ENCODE measurements at places on chromosomes 6 and 20.

DNA sequence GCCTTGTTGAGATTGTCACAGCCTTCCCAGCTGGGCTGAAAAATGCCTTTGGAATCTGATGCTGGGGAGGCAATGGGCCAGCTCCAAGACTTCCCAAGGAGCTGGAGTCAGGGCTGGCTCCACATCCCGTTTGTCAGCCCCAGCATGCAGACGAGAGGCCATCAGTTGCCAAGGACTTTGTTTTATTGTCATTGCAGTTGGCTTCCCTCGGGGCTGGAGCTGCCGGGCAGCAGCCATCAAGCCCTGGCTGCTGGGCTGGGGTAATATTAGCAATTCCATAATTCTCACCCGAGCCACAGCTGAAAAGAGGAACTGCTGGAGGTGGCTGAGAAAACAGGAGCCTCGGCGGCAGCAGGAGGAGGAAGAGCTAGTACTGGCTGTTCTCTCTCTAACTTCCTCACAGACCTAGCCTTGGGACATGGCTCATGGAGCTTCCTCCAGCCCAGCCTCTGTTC, 182.5 kb downstream of the CDC5L start:
- no peak for DNase-seq

DNA sequence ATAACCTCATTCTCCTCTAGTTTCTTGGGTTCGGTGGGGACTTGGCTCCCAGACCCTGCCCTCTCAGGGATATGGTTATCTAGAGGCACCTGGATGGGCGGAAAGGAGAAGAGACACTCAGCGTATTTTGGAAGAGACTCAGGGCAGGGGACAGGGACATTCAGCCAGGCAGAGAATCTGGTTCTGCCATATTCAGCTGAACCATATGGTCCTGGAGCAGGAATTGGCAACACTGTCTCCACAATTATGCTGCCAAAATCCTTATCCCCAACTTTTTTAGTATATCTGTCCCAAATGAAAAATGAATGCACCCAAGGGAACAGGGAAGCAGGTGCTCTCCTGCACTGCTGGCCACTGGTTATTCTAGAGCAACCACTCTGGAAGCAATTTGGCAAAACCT, 17.7 kb downstream of the SDC4 start:
- no peak for DNase-seq

- no peak for DNase-seq
These were observed 79.5 kb downstream of the FYN start for GRCh38 chr6:111793711-111794111.

- no peak for DNase-seq
These were observed 4.5 kb upstream of the PTCRA start for GRCh38 chr6:42911171-42912021.

- no peak for DNase-seq
These were observed 509.4 kb downstream of the KIF16B start for GRCh38 chr20:16063881-16064280.

GRCh38 chr6:163841326-163841725, 426.8 kb downstream of the QKI start:
- DNase-seq, result no peak

DNA sequence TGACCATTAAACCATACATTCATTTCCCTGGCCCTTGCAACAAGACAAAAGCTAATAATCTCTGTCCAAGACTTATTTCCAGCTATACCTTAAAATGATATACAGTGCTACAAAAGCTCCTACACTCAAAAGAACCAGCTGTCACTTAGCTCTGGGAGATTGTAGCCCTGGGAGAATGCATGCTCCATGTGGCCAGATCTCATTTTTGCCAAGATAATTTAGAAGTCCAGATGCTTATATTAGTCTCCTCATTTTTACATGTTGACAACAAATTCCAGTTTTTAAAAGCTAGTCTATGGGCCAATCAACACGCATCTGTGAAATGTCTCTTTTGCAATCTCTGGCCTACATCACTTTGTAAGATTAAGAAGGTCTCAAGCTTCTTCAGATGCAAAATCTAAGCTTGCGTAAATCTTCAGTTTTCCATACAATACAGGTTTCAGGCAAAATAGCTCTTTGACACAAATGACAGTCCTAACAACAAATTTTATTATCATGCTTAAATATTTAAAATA, 27.1 kb downstream of the TASP1 start:
- DNase-seq, result no peak

DNA sequence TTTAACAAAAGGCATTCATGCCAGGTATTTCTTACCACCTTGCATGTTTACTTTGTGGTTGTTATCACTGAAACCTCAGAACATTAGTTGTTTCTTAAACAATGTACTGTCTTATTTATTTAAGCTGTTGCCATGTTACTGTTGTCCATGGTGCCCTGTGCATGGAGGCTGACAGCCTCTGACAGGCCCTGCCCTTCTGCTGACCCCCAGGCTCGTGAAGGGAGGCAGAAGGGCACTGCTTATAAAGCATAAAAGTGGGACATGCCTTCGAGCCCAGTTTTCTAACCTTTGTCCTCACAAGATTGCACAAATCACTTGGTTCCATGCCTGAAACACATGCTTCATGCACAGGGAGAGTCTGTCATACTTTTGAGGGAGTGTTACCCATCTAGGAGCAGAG, 46.7 kb upstream of the CLIC5 start:
- DNase-seq, result no peak

DNA sequence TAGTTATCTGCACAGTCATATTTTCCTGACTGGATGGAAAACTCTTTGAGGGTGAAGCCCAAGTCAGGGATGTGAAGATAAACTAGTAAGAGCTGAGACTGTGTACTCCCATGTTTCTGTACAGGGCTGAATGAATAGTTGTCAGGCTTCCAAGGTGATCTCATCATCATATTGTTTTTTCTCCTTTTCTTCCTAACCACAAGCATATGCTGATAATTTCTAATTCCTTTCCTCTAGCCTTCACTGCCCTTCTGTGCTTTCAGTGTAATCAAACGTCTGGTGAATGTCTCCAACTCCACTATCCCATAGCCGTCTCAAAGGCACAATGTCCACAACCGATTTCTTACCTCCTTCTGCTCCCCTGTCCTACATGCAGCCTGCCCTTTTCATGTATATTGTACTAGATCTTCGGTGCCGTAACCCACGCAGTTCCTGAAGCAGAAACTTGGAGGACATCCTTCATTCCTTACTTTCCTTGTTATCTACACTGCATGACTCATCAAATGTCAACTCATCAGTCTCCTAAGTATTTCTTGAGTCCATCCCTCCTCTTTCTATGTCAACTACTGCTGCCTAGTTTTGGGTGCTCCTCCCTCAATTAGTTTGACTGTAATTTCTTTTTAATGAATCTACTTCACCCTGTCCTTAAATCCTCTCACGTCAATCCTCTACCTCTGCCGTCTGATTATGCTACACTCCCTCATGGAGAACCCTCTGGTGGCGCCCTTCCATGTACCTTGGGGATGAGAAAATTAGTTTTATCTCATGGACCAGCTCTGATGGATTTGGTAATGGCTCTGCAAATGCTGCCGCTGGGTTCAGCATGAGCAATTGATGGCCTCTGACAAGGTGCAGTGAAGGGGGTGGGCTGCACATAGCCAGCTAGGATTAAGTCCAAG, 21.9 kb downstream of the NCOA7 start:
- DNase-seq, result no peak

DNA sequence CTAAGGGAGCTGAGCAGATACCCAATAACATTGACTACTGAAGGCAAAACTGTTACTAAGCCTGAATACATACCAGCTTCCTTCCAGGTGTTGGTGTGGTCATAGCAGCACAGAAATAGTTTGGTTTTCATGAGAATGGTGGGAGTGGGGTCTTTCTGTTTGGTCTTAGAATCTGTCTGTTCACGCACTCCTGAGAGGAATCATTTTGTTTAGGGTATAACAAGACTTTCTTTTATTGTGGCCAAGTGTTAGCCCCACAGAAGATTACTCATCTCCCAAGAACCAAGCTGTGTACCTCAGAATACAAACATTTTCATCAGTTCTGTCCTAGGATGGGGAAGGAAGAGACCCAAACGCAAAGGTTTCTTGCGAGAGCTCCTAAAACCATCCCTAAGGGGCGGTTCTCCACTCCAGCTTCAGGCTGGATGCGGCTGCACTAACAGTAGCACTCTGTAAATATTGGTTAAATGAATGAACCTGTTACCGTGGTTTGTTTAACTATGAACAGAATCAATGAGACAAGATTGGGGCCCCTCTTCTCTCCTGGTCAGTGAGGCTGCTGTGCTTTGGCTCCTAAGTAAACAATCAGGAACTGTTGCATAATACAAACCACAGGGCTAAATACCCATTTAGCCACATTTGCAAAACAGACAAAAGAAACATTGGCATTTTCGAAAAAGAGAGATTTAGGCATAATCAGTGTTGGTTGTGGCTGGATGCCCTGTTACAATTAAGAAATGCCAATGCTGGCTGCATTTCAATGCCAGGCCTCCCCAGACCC, 44.9 kb downstream of the SNAP25 start:
- no peak for DNase-seq

GRCh38 chr6:43964659-43965570, 162.3 kb downstream of the MRPL14 start:
- DNase-seq, result no peak

DNA sequence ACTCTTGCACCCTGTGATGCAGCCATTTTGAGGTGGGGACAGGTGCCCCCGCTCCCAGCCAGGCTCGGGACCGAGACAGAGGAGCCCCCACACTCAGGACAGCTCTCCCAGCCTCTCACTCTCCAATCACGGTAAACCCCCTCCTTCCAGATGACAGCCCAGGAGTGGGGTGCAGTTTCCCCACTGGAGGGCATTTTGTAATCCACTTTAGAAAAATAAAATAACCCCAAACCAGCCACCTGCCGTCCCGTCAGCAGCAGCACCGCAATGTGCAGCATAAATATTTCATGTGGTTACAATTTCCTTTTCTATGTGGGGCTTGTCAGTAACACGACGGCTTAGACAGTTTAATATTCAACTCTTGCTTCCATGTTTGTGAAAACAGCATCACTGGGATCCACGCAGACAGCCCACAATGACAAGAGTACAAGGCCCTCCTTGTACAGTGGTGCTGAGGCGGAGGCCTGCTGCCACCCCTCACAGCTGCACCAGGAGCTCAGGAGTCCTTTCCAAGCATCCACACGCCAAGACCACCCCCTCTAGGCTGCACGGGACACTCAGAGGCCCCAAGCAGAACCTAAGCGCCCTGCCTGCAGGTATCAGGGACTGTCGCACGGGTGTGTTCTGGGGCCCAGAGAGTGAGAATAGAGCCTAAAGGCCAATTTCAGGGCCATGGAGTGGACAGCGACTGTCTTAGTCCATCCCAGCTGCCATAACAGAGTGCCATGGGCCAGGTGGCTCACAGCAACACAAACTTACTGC, 116.7 kb downstream of the JPH2 start:
- DNase-seq, result no peak

- DNase-seq, result no peak
These were observed 30.2 kb downstream of the CHRNA4 start for GRCh38 chr20:63330940-63331339.

GRCh38 chr20:63655249-63655648, 2.0 kb upstream of the STMN3 start:
- no peak for DNase-seq

GRCh38 chr6:169139179-169139971, 114.3 kb downstream of the THBS2 start:
- DNase-seq, result no peak

DNA sequence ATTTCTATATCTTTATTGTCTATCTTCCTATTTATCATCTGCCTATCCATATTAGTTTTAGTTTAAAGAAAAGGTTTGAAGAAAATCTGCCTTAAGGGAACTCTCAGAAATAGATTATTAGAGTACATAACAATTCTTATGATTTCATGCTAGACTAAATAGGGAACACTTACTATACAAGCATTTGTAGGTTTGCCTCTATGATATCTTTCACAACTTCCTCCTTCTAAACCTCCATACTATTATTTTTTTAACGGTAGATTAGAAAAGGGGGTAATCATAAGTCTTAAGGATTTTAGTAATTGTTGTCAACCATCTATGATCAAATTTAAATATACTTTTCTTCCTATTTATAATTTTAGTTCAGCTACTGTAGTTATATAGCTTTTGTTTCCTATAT, 11.6 kb upstream of the DSE start:
- DNase-seq, result no peak

Measured in stimulated activated CD4-positive, alpha-beta T cell treated with anti-CD3 and anti-CD28 coated beads, Interleukin-1b, Interleukin-23, amount 100 ng/mL, for 4 hours (primary cell).